HFFc6 (cell line): ENCODE measurements at places on chromosomes 4 and X. TPM values are rescaled to one million over a fixed set of nuclear protein-coding genes. Genes with fewer than 3 reads are reported as not detected.

HELQ gene
- total RNA-seq = 10.9 to 11.5 TPM (median 11.4 TPM) in 3 replicates

ARHGEF6 gene
- total RNA-seq = 2.2 to 5.0 TPM (median 2.4 TPM) in 3 replicates

TNIP3 gene
- total RNA-seq = 0.37 to 0.57 TPM (median 0.54 TPM) in 3 replicates

FANCB gene
- total RNA-seq = 4.6 to 9.0 TPM (median 8.7 TPM) in 3 replicates

MGARP gene
- total RNA-seq = 11.9 to 34.9 TPM (median 22.0 TPM) in 3 replicates

MTTP gene
- not detected in 3 replicates for total RNA-seq

TMEM156 gene
- 0.16 and 0.43 TPM in 2 replicates for total RNA-seq

MGAT4D gene
- not detected in 3 replicates for total RNA-seq

STOX2 gene
- total RNA-seq = 0.35 TPM in 1 of 3 replicates, not detected in the others

GRCh38 chr4:159145318-159145991, 42.6 kb downstream of the RAPGEF2 start:
- no peak for DNase-seq

DNA sequence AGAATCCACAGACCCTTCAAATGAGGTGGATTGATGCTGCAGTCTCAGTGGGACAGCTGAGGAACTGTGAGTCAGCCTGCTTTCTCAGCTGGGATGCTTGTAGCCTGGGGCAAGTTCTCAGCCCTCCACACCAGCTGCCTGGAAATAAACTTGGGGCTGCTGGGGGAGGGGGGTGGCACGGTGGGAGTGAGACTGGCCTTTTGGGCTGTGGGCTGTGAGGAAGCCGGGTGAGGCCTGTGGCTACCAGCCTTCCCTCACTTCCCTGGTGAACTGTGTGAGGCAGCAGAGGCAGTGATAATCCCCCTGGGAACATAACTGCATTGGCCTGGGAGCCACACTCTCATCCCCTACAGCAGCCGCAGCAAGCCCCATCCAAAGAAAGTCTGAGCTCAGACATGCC, 114.5 kb upstream of the GUCY1A1 start:
- peak; percentile 18 for DNase-seq

- DNase-seq = no peak
Observed at GRCh38 chrX:41718481-41719235, 5.3 kb upstream of the GPR82 start.

DNA sequence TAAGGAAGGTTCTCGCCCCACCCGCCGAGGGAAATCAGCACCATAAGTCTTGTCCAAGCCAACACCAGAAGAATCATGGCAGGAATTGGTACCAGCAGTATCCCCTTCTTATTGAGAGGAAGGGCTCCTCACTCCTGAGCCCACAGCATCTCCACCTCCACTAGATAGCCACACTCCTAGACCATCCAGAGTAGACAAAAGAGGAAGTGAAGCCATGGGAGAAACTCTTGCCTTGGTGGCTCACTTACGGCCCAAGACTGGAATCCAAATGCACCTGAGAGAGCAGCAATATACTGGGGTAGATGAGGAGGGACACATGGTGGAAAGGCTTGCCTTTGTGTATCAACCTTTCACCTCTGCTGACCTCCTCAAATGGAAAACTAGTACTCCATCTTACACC, 255.3 kb upstream of the PRKX start:
- no peak for DNase-seq

DNA sequence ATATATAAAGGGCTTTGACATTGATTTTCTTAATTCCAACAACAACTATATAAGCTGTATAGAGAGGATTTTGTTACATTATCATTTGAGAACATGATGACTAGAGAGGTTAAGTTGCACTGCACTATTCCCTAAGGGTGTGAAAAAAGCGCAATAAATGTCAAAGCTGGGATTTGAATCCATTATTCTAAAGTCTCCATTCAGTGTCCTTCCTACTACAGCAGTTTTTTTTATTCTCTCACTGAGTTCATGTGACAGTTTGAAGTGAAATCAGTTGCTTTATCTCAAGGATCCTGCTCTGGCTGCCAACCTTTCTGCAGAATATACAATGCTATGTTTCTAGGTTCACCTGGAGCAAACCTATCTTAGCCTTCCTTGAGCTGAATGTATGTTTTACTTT, 177.5 kb downstream of the ANKRD50 start:
- no peak for DNase-seq

DNA sequence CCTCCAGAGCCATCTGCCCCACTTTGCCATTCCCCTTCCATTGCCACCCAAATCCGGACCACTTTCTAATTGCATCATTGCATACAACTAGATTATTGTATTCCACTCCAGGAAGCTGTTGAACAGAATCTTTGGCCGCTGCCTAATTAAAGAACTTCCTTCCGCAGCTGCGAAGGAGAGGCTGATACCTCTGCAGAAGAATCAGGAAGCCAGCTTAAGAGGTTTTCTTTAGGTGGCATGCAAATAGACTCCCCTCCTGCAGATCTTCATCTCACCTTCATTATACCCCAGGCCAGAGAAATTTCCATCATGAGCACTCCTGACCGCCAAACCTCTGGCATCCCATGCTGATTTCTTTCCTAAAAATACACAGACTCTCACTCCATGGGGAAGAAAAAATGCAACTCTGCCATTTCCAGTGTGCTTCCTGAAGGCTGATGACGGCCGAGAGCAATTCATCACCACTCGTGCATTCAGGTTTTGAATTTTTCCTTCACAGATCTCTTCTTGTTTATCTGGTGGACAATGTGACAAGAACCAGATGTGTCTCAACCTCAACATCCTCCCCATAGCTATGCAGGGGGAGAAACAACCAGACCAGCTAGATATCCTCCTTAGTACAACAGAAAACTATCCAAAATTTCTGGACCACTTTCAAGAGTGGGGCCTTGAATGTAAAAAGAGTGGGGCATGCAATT, 31.2 kb downstream of the LGI2 start:
- no peak for DNase-seq

GRCh38 chrX:75746891-75747639, 38.0 kb downstream of the MAGEE2 start:
- DNase-seq = peak; percentile 0

GRCh38 chr4:70749313-70749712, 27.5 kb downstream of the RUFY3 start:
- DNase-seq = no peak

DNA sequence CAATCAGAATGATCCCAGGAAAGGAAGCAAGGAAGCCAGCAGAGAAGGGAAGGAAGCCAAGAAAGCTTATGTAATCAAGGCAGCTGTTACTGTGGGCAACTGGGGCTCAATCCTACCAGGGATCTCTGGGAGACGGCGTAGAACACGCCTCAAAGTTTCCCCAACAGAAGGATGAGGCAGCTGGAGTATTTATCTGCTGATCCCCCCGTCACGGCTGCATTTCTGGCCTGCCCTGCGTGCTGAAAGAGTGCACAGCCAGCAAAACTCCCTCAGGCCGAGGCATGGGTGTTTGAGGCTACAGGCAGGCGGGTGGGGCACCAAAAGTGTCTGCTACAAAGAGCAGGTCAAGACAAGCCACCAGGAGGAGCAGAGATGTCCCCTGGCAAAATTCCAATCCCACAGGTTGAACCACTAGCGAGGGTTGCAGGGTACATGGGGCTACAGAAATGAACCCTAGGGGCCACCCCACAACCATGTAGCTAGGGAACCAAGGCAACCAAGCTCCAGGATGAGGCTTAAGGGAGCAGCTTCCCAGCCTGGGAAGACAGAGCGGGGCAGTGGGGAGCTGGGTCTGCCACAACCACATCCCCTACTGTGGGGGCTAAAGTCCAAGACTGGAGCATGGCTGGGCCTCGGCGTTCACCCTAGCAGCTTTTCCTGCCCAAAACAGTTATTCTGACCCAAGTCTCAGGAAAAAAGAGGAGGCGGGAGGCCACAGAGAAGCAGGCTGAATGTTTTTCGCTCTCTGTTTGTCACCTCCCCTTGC, 113.4 kb downstream of the BCOR start:
- no peak for DNase-seq

DNA sequence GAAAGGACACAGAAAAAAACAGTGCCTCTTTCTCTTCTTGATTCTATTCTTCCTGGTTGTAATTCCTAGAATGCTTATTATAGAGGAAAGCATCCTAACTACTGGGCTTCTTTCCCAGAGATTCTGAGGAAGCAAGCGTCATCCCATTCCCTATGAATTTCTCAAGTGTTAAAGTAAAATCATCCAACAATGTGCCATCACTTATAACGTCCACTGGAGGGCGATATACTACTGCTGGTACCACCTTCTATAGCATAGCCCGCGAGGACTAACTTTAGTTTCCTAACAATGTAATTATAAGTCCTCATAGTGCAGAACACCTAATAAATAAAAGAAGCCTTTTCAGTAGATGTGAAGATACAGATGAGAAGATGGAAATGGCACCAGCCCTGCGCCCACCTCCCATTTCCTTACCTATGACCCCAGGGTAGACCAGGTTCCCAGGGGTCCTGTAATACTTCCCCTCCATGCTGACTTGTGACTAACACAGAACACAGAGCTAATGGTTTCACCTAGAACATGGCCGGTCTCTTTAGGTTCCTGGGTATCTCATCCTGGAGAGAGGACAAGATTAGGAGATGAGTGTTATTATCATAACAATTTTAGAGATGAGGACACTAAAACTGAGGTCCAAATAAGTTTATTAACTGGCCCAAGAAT, 4.2 kb downstream of the CENPVL3 start:
- peak; percentile 12 for DNase-seq

GRCh38 chr4:118033148-118034052, 886 bp upstream of the NDST3 start:
- DNase-seq = peak; percentile 1
